ENCODE measurements at places on chromosomes 4 and X.

DNA sequence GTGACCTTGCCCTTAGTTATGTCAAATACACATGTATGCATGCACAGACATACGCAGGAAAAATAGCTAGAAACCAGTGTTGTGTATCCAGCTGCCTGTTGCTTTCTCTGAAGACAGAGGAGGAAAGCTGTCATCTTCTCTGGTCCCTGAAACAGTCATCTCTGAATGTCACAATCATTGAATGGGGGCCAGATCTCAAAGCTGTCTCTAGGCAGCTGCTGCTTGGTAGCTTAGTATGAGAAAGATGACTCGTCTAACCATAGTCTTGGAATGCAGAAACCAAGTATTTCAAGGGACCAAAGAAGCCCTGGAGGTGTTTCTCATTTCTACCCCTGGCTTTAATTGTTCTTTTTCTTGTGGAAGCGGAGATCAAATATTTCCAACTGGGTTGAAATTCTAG is 4.0 kb downstream of the GRIA3 start:
- DNase-seq, result no peak

DNA sequence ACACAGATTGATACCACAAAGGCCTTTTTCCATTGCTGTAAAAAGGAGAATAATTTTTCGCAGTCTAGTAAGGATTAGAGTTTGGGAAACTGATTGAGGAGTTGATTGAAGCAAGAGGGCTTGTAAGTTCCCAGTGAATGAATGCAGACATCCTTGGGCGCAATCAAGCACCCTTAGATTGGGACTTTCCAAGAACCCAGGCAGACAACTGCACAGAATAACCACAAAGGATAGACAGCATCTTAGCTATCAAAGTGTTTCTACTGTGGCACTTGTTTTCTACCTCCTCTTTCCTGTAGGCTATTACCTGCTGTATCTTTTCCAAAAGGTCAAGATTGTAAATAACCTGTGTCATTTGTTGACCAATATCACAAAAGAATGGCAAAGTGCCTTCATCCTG is 2.6 kb downstream of the COX18 start:
- DNase-seq, result no peak

DNA sequence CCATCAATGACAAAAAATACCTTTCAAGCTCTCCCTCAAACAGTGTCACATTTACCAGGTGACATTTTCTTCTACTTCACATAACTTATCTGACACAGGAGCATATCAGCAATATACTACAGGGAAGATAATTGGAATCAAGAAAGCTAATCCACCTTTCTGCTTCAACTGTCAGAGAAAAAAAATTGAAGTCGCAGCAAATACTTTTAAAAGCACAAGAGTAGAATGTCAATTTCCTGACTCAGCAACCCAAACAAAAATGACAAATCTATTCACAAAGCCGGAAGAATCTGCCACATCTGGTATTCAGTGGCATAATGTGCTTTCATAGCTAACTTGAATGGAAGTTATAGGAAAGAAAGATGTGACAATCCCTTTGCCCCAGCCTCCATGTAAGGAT is 36.7 kb downstream of the AGA start:
- DNase-seq, result no peak

- DNase-seq, result no peak
Observed at GRCh38 chr4:38411092-38411491, 252.9 kb upstream of the KLF3 start.

DNA sequence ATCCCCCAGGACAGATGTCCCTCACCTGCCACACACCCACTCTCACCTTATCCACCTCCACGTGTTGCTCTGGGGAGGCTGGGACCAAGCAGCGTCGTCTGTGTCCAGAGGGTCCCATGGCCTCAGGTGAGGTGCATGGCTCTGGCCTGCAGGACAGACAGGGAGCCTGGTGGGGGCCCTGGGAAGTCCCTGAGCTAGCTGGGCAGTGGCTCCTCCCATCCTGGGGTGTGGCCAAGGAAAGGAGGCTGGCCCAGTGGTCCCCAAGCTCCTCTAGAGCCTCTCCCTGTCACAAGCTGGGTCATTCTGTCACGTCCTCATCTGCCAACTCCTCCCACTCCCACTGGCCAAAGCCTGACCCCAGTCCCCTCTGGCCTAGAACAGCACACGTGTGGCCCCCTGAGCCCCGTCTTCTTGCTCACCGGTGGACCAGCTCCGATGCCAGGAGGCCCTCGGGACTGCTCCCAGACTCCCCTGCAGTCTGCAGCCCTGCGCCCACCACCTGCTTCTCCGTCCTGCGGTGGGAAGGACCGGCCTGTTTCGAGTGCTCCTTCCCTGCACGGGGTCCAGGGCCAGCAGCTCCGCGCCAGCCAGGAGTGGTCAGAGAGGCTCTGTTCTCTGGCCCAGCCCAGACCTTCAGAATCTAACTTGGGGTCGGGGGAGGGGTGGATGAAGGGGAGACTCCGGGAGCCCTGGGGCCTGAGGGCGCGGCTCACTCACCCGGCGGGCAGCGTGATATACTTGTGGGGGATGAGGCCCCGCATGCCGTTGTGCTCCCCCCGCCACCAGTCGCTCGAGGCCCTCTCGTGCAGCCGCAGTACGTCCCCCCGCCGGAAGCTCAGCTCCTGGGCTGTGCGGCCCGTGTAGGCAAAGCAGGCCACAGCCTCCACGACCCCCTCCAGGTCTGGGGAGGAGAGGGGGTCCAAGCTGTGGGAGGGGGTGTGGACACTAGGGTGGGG is 4.8 kb downstream of the AVPR2 start:
- no peak for DNase-seq

GRCh38 chr4:19262467-19262866 is 989.2 kb upstream of the SLIT2 start:
- no peak for DNase-seq

GRCh38 chr4:76211769-76212708 is 1.6 kb downstream of the SCARB2 start:
- DNase-seq, result no peak

GRCh38 chrX:84320023-84320422 is 132.0 kb upstream of the RPS6KA6 start:
- no peak for DNase-seq

GRCh38 chr4:147984065-147984777 is 252.3 kb downstream of the ARHGAP10 start:
- DNase-seq, result no peak

DNA sequence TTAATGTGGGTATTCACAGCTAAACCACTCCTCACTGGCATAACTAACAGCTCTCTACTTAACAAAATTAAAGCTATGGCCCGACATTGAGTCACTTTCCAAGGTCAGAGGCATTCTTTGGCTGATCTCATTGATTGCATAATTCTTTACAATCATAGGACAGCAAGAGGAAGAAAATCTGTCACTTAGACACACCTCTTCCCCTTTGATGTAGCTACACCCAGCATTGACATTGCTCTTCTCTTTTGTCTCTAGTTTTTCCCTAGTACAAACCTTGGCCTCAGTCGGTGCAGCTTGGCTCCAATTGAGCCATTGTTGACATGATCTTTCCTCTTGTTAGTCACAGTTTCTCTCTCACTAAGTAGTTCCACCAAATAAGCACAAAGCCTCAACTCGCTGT is 313.3 kb upstream of the ACTRT1 start:
- no peak for DNase-seq

DNA sequence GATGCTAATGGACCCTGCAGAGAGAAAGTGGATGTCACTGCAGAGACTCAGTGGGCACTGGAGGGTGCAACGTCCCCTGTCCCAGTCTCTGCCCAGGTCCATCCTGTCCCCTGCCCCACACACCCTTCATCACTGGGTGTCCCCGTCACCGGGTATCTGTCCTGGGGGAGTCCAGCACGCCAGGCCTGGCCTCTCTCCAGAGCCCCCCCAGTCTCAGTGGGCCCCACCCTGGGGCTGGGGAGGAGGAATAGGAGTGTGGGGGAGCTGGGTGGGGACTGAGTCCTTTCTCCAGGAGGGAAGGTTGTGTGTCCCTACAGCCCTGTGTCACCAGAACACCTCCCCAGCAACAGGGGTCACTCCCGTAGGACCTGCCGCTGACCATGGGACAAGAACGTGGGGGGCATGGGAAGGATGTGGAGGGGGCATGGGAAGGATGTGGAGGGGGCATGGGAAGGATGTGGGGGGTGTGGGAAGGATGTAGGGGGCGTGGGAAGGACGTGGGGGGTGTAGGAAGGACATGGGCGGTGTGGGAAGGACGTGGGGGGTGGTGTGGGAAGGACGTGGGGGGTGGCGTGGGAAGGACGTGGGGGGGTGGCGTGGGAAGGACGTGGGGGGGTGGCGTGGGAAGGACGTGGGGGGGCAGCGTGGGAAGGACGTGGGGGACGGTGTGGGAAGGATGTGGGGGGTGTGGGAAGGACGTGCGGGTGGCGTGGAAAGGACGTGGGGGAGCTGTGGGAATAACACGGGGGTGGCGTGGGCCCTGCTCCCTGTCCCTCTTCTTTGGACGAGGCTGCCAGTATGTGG is 21.0 kb upstream of the SPON2 start:
- DNase-seq, result no peak

DNA sequence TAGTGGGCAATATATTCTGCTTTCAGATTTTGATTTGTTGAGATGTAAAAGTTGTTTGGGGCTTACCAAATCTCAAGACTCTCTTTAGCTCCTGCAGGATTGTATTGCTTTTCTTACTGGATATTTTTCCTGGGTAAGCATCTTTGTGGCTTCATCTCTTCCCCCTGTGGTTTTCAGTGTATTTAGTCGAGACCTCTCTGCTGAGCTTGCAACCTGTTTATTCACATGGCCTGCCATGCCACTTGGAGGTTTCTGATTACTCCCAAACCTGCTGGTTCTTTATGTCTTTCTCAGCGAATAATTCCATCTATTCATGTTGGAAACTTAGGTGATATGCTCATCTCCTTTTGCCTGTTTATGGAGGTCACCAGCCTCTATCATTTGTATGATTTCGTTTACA is 10.9 kb downstream of the CCNG2 start:
- DNase-seq, result no peak

- no peak for DNase-seq
Observed at GRCh38 chr4:161320377-161320776, 843.4 kb downstream of the FSTL5 start.

DNA sequence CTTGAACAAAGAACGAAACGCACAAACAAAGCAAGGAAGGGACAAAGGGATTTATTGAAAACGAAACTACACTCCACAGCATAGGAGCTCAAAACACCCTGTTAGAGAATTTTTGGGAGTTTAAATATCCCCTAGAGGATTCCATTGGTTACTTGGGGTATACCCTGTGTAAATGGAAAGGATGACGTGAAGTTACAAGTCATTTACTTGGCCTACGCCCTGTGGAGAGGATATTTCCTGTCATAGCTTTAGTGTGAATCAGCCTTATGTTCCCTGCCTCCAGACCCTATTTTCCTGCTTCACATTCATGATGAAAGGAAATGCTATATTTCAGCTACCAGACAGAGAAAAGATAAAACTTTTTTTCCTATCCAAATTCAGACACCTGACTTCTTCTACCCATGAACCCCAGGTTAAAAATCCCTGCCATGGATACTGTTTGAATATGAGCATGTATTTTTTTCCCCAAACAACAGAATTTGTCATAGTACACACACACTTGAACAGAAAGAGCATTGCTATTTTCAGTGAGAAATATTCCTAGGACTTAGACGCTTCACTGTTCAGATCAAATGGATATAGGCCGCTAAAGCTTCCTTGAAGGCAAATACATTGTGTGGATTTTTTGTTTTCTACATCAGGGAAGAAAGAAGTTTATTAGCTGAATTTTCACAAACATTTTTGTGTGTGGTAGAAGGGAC is 20.4 kb downstream of the PIN4 start:
- no peak for DNase-seq

- DNase-seq, result no peak
Observed at GRCh38 chrX:136865270-136866158, 15.0 kb downstream of the RBMX start.
